ENCODE measurements at places on chromosomes 16 and 17.
A peak's percentile ranks its signal among the peaks of the same experiment; 100 is the strongest.

GRCh38 chr16:11629071-11630030 is 38.9 kb upstream of the SNN start:
- peak overlapping the region; percentile 3 for H3K4me3 ChIP-seq
- DNase-seq = peak; percentile 33
- H3K4me1 ChIP-seq = peaks cover 35% of the 10 kb centered on the region
- H3K36me3 ChIP-seq = no peaks in the 10 kb centered on the region

GRCh38 chr16:50967827-50968612 is 183.1 kb downstream of the SALL1 start:
- DNase-seq = no peak
- no peak overlapping the region for H3K4me3 ChIP-seq
- no peak overlapping the region for H3K27ac ChIP-seq
- no peaks in the 10 kb centered on the region for H3K36me3 ChIP-seq
- H3K4me1 ChIP-seq = peaks cover 3% of the 10 kb centered on the region

DNA sequence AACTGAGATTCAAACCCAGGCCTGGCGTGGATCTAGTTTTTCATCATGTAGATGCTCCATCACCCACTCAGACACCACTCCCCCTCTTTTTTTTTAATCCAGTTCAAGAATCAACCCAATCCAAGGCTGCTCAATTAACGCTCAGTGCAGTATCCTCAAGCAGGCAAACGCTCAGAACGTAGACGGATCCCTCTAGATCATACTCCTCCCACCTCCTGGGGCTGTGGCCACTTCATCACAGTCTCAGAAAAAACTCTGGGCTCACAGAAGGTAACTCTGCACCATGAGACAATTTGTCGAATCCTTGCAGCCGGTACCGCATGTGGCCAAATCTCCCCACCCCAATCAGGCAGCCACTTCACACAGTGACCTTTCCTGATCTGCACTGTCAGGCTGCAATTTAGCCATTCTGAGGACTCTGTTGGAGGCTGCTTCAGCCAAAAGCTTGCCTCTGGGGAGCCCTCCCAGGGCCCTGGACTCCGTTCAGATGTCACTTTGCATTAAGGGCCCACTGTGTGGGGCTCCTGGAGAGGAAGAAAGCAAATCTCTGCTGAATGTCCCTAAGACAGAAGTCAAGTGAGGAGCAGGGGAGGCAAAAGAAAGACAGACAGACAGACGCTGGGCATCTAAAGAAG is 183.5 kb downstream of the XYLT1 start:
- peaks cover 52% of the 10 kb centered on the region for H3K4me1 ChIP-seq
- DNase-seq = no peak
- H3K27ac ChIP-seq = peak overlapping the region; percentile 89
- no peak overlapping the region for H3K4me3 ChIP-seq
- peaks cover 43% of the 10 kb centered on the region for H3K36me3 ChIP-seq

DNA sequence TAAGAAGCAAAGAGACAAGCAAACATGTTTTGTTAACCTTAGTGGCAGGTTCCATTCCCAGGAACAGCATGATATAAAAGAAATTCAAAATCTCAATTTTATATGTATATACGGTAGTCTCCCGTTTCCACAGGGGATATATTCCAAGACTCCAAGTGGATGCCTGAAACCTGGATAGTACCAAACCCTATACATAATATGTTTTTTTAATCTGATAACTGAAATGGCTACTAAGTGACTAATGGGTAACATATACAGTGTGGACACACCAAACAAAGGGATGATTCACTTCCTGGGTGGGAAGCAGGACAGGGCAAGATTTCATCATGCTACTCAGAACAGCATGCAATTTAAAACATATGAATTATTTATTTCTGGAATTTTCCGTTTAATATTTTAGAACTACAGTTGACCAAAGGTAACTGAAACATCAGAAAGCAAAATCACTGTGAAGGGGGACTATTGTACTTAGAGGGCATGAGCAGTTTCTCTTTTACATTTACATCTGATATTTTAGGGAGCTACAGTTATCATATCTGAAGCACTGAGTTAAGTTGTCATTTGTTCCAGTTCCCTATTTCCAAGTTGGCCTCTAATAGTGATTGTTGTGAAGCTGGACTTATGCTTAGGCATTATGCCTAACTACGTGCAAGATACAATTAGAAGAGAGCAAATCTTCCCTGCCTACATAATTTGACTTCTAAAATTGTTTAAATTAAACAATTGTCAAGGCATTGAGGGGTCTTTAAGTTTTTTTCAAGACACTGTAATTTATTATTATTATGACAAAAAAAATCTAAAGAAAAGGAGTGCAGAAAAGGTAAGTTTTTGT is 34.1 kb upstream of the ABCA6 start:
- H3K27me3 ChIP-seq = no peaks in the 10 kb centered on the region
- H3K36me3 ChIP-seq = no peaks in the 10 kb centered on the region
- no peak overlapping the region for H3K4me3 ChIP-seq
- DNase-seq = no peak

DNA sequence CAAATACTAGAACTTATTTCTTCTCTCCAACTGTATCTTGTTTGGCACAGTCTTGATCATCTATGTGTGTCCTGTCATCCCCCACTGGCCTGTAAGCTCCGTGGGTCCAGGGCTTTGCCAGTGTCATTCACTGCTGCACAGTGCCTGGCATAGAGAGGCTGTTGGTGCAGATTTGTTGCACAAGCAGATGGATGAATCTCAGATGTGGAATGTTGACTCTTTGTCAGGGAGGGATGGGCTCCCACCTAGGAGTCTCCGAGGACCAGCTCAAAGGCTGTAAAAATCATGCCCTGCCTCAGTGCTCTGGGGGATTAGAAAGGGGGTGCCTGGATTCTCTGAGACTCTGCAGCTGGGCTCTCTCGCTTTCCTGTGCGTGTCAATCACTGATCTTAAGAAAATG is 60.6 kb downstream of the RAB11FIP4 start:
- H3K36me3 ChIP-seq = no peaks in the 10 kb centered on the region
- peaks cover 10% of the 10 kb centered on the region for H3K27me3 ChIP-seq
- H3K27ac ChIP-seq = no peak overlapping the region
- H3K4me3 ChIP-seq = no peak overlapping the region
- no peak for DNase-seq

- no peaks in the 10 kb centered on the region for H3K27me3 ChIP-seq
- H3K36me3 ChIP-seq = no peaks in the 10 kb centered on the region
- no peak overlapping the region for H3K27ac ChIP-seq
- H3K4me3 ChIP-seq = no peak overlapping the region
- no peaks in the 10 kb centered on the region for H3K4me1 ChIP-seq
- DNase-seq = no peak
Observed at GRCh38 chr16:74736531-74737157, 36.0 kb upstream of the MLKL start.

GRCh38 chr16:77767211-77767610 is 21.2 kb upstream of the VAT1L start:
- H3K36me3 ChIP-seq = no peaks in the 10 kb centered on the region
- no peaks in the 10 kb centered on the region for H3K4me1 ChIP-seq
- DNase-seq = no peak
- no peak overlapping the region for H3K27ac ChIP-seq
- no peak overlapping the region for H3K4me3 ChIP-seq

DNA sequence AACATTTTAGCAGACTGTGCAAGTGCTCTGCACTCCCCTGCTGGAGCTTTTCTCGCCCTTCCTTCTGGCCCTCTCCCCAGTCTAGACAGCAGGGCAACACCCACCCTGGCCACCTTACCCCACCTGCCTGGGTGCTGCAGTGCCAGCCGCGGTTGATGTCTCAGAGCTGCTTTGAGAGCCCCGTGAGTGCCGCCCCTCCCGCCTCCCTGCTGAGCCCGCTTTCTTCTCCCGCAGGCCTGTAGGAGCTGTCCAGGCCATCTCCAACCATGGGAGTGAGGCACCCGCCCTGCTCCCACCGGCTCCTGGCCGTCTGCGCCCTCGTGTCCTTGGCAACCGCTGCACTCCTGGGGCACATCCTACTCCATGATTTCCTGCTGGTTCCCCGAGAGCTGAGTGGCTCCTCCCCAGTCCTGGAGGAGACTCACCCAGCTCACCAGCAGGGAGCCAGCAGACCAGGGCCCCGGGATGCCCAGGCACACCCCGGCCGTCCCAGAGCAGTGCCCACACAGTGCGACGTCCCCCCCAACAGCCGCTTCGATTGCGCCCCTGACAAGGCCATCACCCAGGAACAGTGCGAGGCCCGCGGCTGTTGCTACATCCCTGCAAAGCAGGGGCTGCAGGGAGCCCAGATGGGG is 3.1 kb downstream of the GAA start:
- DNase-seq = no peak
- H3K4me1 ChIP-seq = peaks cover 36% of the 10 kb centered on the region
- no peaks in the 10 kb centered on the region for H3K27me3 ChIP-seq
- H3K27ac ChIP-seq = no peak overlapping the region
- peaks cover 11% of the 10 kb centered on the region for H3K36me3 ChIP-seq

GRCh38 chr17:7824021-7824924 is 9.7 kb upstream of the KDM6B start:
- H3K4me3 ChIP-seq = no peak overlapping the region
- no peak for DNase-seq
- H3K36me3 ChIP-seq = no peaks in the 10 kb centered on the region
- peaks cover 35% of the 10 kb centered on the region for H3K27me3 ChIP-seq

DNA sequence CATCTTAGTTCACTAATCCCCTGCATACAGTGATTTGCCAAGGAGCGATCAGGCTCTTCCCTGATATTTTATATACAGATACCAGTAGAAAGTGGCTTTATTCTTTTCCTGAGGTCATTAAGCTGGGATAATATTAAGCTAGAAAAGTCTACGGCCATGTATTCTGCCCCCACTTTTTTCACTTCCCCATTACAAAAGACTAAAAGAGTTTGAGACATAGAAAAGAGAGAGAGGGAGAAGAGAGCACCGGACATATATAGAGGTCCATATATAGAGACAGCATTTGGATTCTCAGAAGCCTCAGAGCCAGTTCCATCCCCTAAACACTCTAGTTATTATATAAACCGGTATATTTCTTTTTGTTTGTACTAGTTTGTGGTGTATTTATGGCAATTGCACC is 166.5 kb upstream of the ANKFN1 start:
- DNase-seq = no peak
- H3K27ac ChIP-seq = no peak overlapping the region
- H3K4me1 ChIP-seq = no peaks in the 10 kb centered on the region
- H3K4me3 ChIP-seq = no peak overlapping the region

- H3K4me3 ChIP-seq = no peak overlapping the region
- H3K4me1 ChIP-seq = peaks cover 60% of the 10 kb centered on the region
- no peaks in the 10 kb centered on the region for H3K27me3 ChIP-seq
- DNase-seq = no peak
- peaks cover 22% of the 10 kb centered on the region for H3K36me3 ChIP-seq
Observed at GRCh38 chr16:81632392-81633146, 146.5 kb upstream of the PLCG2 start.

DNA sequence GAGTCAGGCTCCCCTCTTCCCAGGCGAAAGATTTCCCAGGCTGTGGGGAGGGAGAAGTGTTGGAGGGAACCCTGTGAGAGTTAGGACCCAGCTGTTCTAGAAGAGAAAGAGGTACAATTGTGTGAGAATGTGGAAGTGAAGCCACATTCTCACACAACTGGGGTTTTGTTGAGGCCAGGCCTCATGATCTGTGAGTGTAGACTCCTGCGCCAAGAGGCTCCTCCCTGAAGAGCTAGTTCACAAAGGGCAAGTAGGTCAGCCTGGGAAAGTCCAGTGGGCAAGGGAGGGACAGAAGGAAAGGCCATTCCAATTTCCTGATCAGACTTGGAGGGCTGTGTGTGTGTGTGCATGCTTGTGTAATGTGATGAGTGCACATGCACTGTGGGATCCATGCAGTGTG is 15.2 kb downstream of the CD300LF start:
- peaks cover 9% of the 10 kb centered on the region for H3K4me1 ChIP-seq
- H3K4me3 ChIP-seq = no peak overlapping the region
- no peaks in the 10 kb centered on the region for H3K36me3 ChIP-seq
- peaks cover 22% of the 10 kb centered on the region for H3K27me3 ChIP-seq
- no peak overlapping the region for H3K27ac ChIP-seq

GRCh38 chr16:19365486-19365885 is 52.2 kb upstream of the TMC5 start:
- H3K36me3 ChIP-seq = no peaks in the 10 kb centered on the region
- no peak overlapping the region for H3K4me3 ChIP-seq
- peaks cover 5% of the 10 kb centered on the region for H3K4me1 ChIP-seq
- no peak for DNase-seq

DNA sequence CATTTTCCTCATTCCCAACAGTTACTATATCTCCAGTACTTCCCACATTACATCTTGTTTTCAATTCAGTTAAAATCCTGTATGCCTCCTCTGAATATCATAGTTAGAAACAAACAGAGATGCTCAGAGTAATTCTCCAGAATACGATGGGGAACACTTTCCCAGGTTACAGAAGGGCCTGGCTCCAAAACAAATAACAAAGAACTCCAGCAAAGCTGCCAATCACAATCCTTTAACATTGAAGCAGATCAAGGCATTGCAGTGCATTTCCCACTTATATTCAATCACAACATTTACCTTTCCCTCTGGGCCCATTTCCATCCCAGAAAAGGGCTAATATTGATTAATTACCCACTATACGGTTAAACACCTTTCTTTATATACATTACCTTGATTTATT is 29.4 kb upstream of the PMFBP1 start:
- DNase-seq = no peak
- H3K4me1 ChIP-seq = peaks cover 21% of the 10 kb centered on the region
- no peak overlapping the region for H3K27ac ChIP-seq

- peak overlapping the region; percentile 86 for H3K27ac ChIP-seq
- H3K4me3 ChIP-seq = no peak overlapping the region
- peaks cover 44% of the 10 kb centered on the region for H3K36me3 ChIP-seq
- no peak for DNase-seq
- peaks cover 34% of the 10 kb centered on the region for H3K4me1 ChIP-seq
Observed at GRCh38 chr16:57147381-57148221, 38.2 kb downstream of the PSME3IP1 start.

DNA sequence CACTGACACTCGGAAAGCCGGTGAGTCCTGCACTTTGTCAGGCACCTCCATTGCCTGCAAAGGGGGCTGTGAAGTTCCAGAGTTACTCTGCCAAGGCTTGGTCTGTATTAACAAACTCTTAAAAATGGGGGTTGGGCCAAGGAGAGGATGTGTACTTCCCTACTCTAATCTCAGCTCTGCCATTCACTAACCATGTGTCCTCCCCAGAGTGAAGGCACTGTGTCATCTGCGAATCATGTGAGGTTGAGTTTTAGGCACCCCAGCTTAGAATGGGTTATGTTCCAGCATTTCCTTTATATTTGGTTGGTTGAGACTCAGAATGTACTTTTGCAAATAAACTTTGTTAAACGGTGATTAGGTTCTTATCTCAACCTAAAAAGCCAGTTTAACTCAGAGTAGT is 24.9 kb downstream of the ERCC4 start:
- peaks cover 63% of the 10 kb centered on the region for H3K36me3 ChIP-seq
- H3K27ac ChIP-seq = no peak overlapping the region

Measured in stimulated activated naive B cell treated with anti-CD40 and anti-IgM and Interleukin-4, amounts not matched to agents 10 μg/mL and 1 μg/mL and 100 μg/mL, for 72 hours (primary cell).